ENCODE measurements at places on chromosomes 7 and 10.

DNA sequence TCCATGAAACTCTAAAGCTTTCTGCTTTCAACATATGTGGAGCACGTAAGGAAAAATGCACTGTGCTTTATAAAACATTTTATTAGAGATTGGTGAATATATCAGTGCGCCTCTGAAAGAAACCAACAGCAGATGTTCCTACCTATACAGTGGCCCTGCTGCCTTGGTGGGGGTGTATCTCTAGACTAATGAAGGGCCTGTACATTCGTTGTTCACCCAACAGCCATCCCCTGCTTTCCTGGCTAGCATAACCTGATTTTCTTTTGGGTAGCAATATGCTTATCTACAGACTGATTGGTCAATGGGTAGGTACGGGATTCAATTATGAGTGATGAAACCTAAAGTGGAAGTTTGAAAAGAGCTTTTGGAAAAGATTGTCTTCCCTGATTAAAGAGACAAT lies 119.7 kb upstream of the FAM133B start:
- DNase-seq, result no peak

DNA sequence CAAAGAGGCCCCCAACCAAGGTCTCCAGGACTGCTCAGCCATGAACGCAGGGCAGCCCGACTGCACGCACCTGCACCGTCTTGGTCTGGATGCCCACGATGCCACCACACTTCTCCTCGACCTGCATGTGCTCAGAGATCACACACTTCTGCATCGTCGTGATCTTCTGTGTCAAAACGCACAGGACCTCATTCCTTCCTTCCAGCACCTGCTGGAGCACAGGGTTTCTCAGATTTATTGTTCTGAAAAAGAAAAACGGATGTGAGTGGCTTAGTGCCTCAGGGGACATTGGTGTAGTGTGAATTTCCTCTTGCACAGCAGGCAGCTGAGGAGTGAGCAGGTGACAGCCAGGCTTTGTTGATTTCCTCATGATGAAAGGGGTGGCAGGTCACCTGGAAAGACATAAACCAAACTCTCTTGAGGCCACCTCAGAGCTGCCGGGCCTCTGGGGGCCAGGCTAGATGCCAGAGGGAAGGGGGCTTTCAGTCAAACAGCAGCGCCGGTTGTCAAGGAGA lies 38.2 kb downstream of the GSDME start:
- DNase-seq, result no peak

DNA sequence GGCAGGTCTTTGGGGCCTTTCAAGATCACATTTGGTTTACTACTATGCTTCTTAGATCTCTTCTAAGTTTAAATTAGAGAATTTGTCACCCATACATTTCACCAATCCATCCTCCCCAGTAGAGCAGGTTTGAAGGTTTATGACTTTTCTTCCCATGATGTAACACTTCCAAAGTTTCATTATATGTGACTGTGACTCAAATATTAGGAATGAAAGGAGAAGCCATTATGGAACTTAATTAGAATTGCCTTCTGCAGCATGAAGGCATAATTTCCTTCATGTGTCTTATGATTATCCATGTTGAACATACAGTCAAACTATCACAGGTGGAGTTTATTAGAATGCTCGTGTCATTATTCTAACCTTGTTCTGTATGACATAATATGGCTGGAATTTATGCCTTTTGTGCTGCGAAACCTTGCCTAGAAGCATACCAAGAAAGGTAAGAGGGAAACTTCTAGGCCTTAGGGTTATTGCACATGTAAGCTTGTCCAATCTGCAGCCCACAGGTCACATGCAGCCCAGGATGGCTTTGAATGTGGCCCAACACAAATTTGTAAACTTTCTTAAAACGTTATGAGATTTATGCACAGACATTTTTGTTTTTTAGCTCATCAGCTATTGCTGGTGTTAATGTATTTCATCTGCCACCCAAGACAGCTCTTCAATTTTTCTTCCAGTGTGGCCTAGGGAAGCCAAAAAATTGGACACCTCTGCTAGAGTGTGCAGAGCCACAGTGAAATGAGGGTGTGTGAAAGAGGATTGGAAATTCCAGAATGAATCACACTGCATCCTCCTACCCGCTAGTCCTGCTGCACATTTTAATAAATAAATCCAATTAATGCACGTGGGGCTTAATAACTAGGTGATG lies 133.6 kb downstream of the TMEM26 start:
- no peak for DNase-seq

GRCh38 chr10:89257581-89257980 lies 6.0 kb upstream of the LIPA start:
- DNase-seq, result no peak

GRCh38 chr10:52443419-52444388 lies 129.6 kb downstream of the DKK1 start:
- peak; percentile 57 for DNase-seq

- no peak for DNase-seq
These were observed 24.1 kb downstream of the WDR86 start for GRCh38 chr7:151385626-151386300.

DNA sequence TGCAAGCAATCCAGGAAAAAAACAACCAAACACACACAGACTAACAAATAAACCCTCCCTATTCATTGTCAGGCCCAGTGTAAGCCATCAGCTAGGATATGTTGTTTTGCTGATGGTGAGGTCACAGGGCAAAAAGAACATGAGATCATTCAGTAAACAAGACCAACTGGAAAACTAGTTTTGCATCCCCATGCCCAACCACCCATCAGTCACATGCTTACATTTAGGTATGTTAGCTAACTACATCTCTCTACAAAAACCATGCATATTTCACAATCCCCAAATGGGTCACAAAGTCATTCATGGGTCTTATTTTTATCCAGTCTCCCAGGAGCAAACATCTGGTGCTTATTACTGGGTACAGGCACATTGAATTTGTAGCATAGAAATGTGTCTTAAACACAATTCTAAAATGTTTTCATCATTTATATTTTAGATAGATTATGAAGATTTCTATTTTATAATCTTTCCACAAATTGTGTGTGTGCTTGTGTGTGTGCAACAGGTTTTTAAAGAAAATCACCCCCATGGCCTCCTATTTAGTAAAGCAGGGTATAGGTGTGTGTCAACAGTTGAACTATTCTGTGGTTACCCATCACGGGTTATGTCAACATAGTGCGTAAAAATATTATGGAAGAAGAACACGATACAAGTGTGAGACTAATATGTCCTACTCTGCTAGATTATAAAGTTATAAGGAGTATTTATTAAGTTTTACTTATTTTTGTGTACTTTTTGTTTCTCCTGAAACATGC lies 103.8 kb upstream of the AKR1E2 start:
- no peak for DNase-seq

DNA sequence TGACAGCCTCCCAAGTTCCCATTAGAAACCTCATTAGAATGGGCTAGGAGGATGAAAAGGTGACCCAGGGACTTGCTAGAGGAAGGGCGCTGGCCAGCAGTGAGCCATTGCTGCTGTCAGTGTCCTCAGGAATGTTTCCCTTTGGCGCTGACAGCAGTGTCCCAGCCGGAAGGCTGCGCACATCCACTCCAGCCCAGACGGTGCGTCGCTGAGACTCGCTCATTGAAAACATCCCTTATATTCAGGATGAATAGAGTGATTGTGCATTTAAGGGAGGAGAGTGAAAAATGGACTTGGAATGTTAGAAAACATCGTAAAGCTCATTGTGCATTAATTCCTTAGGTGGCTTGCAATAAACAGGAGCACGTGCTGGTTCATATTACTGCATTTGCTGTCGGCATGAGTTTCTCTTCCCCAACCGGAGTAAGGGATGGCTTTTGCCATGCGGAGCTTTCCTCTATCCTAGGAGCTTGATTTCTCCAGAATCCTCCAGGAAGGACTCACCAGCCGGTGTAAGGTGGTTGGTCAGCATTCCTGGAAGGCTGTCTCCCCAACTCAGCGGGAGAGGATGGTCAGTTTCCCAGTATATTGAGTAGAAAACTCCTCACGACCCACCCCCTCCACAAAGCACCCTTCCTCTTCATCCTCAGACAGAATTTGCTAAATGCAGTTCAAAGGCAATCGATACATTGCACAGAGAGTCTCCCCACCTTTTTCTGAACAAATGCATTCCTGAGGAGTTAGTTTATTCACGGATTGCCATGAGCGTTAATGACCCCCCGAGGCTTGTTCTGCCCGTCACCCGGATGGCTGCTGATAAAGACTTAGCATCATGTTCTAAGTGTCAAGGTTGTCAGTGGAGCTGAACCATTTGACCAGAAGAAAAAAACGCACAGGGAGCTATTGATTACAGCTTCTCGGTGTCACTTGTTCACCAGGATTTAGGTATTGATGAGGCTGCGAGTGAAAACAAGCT lies 201.8 kb downstream of the EBF3 start:
- no peak for DNase-seq
